ENCODE measurements at places on chromosomes 3 and 15. TPM values are rescaled to one million over a fixed set of nuclear protein-coding genes. Genes with fewer than 3 reads are reported as not detected.

FBXO22 gene
- total RNA-seq, result 40.4 TPM

TP63 gene
- 0.12 TPM for total RNA-seq

CYP8B1 gene
- total RNA-seq, result not detected

ITGA11 gene
- total RNA-seq, result 43.8 TPM

SOX2 gene
- total RNA-seq, result not detected

Measured in aortic smooth muscle cell (primary cell).